CD4-positive, alpha-beta T cell treated with Interleukin-2 at 100 ng/mL for 4 hours (primary cell): ENCODE measurements at places on chromosomes 5 and 9.

GRCh38 chr9:128768606-128769005 lies 3.1 kb downstream of the ZER1 start:
- no peak for DNase-seq

DNA sequence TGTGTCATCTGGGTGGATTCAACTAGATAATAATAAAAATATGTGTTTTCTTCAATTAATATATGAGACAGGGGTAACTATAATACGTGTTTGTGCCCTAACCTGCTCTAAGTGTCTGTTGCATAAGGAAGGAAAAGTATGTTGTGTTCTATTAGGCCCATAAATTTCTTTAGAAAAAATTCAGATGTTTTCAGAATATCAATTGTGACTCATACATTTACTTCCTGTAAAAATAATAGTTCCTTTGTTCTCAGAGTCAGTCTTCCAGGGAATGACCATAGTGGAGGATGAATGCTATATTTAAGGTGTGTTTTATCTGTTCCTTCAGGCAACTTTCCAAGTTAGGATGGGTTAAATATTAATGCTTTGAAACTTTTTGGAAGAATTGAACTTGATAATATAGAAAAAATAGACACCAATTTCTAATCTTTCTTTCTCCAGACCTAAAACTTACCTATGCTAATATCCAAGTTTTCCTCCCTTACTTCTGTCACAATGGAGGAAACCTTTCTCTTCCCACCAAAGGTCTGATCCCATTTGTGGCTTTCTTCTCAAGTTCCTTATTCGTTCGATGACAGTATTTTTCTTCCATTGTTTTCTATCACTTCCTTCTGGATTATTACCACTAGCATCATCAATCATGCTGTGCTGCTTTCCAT lies 49.9 kb downstream of the ISL1 start:
- DNase-seq: no peak

GRCh38 chr5:147752033-147752432 lies 30.5 kb downstream of the JAKMIP2 start:
- no peak for DNase-seq

DNA sequence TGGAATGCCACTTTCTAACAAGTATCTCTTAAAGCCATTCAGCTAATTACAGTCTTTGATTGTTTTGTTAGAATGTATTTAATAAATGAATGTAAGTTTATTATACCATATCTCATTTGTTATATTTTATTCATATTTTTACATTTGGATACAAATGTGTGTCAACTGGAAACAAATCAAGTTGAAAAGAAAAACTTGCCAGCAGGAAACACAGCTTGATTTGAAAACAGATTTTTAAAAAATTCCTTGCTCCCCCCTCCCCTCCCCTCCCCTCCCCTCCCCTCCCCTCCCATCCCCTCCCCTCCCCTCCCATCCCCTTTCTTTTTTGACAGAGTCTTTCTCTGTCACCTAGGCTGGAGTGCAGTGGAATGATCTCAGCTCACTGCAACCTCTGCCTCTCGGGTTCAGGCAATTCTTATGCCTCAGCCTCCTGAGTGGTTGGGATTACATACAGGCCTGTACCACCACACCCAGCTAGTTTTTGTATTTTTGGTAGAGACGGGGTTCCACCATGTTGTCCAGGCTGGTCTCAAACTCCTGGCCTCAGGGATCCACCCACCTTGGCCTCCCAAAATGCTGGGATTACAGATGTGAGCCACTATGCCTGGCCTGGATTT lies 227.6 kb downstream of the WDR70 start:
- no peak for DNase-seq

DNA sequence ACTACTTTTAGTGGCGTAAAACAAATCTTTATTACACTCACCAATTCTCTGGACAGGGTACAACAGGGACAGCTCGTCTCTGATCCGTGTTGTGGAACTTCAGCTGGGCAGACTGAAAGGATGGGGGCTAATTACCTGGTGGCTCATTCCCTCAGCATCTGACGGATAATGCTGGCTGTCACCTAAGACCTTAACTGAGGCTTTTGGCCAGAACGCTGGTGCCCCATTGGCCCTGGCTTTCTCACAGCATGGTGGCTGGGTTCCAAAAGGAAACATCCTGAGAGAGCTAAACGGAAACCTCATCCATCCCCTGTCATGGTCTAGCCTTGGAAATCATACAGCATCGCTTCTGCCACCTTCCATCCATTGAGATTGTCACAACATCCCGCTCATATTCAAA lies 62.9 kb downstream of the RAI14 start:
- DNase-seq: no peak

GRCh38 chr9:85163415-85163814 lies 493.9 kb downstream of the NTRK2 start:
- no peak for DNase-seq

DNA sequence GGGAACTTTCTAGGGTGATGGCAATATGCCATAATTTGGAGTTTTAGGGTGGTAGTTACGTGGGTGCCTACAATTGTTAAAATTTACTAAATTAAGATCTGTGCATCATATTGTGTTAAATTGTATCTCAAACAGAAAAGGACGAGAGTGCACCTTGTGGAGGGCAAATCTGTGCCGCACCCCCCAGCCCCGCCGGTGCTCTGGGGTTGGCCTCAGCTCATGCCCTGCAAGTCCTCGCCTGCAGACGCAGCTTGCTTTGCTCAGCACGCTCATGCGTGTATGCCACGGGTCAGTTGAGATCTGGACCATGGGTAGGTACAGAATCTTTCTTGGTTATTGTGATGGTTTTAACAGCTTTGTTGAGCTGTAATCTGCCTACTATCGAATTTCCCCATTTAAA lies 33.7 kb upstream of the FCN1 start:
- no peak for DNase-seq
